ENCODE measurements at places on chromosomes 7 and 10. TPM values are rescaled to one million over a fixed set of nuclear protein-coding genes. Genes with fewer than 3 reads are reported as not detected.

DTX2 gene
- 17.4 TPM for polyA plus RNA-seq

RBP3 gene
- polyA plus RNA-seq: 0.06 TPM

ABCB1 gene
- polyA plus RNA-seq: 7.0 TPM

TMEM176B gene
- 291 TPM for polyA plus RNA-seq

GATA3 gene
- polyA plus RNA-seq: 0.84 TPM

MYOF gene
- polyA plus RNA-seq: 31.6 TPM

MYO3A gene
- 1.8 TPM for polyA plus RNA-seq

AGMO gene
- 12.7 TPM for polyA plus RNA-seq

MKRN1 gene
- 85.2 TPM for polyA plus RNA-seq

WDFY4 gene
- polyA plus RNA-seq: 3.5 TPM

C10orf62 gene
- polyA plus RNA-seq: 0.09 TPM

HOGA1 gene
- polyA plus RNA-seq: 3.2 TPM

GBX1 gene
- polyA plus RNA-seq: 0.07 TPM

IFIT1B gene
- polyA plus RNA-seq: 0.34 TPM
